ENCODE measurements at places on chromosomes 16 and 17.

GRCh38 chr17:58556833-58557250 lies 42.4 kb upstream of the MTMR4 start:
- no peak for DNase-seq

- DNase-seq, result no peak
These were observed 209.4 kb downstream of the KATNIP start for GRCh38 chr16:27759301-27759871.

GRCh38 chr16:11295672-11296071 lies 14.5 kb upstream of the PRM1 start:
- DNase-seq, result no peak

DNA sequence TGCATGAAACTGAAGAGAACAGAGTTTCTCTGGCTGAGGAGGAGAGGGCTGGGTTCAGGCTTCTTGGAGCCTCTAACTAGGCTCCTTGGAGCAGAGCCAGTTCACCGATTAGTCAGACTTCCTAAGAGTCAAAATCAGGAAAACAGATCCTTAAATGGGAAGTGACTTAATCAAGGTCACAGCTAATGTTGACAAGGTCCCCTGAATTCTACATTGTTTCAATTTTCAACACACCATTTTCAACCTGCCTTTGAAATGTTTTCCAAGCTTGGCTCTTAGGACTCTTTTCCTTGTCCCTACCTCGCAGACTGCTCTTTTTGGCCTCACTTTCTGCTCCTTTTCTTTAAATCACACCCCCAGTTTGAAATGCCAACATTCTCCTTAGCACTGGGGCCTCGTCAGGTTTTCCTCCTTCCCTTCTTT lies 16.3 kb downstream of the MYL4 start:
- DNase-seq, result no peak

DNA sequence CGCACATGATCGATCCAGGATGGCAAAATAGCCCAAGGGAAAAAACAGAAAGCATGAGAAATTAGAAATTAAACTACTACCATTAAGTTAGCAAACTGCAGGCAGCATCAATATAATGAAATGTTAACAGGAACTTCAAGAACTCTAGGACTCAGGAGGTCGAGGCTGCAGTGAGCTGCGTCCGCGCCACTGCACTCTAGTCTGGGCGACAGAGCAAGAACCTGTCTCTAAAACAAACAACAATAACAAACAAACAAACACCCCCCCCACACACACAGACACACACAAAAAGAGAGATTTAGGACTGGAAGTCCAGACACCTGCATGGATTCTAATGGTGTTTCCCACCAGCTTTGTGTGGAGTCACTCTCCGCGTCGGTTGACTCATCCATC lies 525 bp upstream of the SEPHS2 start:
- no peak for DNase-seq

DNA sequence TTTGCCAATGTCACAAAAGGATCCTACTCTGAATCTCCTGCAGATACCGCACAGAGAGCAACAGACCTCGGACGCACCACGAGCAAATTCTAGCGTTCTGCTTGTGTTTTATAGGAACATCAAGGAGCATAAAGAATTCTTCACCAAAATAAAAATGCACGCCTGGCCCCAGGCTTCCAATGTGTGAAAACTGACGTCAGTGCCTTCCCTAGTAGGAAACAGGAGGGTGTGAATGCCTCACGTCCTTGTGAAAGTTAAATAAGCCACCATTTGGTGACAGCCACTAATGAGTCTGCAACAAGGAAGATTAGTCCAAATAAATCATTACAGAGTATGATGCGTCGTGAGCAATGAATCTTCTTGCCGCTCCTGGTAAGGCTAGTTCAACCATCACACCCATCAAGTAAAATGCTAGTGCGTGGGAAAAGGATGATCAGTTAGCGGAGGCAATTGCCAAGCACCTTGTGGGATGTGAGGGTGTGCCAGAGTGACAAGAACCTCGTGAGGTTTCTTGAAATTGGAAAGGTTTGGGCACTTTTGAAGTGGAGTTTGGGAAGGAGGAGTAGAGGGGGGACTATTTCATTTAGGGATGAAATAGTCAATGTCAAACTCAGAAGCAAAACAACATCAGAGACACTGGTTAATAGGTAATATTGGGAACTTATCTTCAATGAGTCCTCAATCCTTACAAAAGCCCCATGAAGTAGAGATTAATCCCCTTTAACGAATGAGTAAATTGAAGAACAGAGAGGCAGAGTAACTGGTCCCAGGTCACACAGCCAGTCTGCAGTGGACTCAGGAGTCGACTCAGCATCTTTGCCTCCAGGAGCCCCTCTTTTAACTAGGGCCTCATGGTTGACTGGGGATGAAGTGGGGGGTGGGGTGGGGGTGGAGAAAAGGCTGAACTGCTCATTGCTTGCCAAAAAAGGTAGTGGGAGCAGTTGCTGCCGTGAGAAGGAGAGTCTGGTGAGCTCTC lies 238.8 kb downstream of the SLC39A11 start:
- no peak for DNase-seq

DNA sequence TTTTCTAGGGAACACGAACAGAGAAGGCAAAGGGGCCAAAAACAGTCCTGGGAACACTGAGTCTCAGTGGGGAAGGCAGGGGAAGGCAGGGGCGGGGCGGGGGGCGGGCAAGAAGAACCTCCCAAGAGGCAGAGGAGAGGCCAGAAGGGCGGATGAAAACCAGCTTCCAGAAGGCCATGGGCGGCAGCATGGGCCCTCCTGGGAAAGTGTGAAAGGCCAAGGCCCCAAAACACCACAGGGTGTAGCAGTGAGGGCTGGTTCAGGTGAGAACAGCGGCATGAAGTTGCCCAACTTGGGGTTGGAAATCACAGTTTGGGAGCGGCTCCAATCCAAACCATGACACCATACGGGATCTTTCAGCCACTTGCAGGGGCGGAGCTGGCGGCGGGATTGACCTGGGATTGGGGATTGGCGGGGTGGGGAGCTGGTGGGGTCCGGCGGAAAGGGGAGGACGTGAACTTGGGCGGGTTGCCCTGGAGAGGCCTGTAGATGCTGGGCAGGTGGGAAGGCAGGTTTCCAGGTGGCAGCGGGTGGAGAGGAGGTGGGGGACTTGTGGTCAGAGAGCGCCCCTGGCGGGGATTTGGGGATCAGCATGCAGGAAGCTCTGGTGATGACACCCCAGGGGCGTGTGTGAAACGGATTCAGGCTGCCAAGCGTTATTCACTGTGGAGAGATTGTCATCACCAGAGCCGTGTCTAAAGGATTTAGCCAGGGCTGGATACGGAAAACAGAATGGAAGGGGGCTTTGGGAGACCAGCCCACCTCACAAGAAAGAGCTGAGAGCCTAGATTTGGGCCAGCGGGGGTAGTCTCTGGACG lies 80.9 kb downstream of the ARHGAP23 start:
- DNase-seq, result peak; percentile 97

- DNase-seq, result no peak
These were observed 210.4 kb downstream of the GSG1L start for GRCh38 chr16:27853101-27853500.

DNA sequence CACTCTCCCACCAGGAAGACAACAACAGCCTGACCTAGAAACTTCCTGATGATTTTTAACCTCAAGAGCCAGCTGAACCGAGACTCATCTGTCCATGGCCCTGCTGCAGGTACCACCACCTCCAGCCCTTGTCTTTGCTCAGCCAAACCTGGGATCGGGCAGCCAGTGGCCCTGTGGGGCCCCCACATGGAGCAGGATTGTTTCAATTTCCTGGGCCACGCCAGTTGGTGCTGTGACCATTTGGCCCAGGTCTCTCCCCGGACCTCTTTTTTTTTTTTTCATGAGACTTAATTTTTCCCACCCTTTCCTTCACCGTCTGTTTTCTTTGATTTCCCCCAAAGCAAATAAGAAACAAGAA lies 8.3 kb upstream of the HOXB2 start:
- no peak for DNase-seq

GRCh38 chr17:76683921-76684745 lies 26.6 kb downstream of the MXRA7 start:
- DNase-seq, result no peak

GRCh38 chr17:41998497-41998896 lies 18.7 kb downstream of the DNAJC7 start:
- no peak for DNase-seq

DNA sequence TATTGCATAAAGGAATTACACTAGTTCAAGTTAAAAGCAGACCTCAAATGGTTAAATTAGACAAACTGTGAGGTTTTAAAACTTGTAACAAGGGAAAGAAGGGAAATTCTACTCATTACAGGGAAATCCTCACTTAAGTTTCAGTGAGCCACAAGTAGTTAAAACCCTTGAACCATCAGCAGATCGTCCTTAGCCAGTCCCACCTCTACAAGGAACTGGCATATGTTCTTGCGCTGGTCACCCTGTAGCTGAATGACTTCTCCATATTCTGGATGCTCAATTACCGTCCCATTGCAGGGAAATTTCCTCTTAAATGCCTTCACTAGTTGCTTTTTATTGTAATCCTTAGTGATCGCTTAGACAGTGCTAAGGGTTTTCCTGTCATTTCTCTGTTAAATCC lies 5.5 kb downstream of the PRSS21 start:
- DNase-seq, result no peak

GRCh38 chr17:5200360-5200759 lies 8.7 kb upstream of the ZNF594 start:
- no peak for DNase-seq

DNA sequence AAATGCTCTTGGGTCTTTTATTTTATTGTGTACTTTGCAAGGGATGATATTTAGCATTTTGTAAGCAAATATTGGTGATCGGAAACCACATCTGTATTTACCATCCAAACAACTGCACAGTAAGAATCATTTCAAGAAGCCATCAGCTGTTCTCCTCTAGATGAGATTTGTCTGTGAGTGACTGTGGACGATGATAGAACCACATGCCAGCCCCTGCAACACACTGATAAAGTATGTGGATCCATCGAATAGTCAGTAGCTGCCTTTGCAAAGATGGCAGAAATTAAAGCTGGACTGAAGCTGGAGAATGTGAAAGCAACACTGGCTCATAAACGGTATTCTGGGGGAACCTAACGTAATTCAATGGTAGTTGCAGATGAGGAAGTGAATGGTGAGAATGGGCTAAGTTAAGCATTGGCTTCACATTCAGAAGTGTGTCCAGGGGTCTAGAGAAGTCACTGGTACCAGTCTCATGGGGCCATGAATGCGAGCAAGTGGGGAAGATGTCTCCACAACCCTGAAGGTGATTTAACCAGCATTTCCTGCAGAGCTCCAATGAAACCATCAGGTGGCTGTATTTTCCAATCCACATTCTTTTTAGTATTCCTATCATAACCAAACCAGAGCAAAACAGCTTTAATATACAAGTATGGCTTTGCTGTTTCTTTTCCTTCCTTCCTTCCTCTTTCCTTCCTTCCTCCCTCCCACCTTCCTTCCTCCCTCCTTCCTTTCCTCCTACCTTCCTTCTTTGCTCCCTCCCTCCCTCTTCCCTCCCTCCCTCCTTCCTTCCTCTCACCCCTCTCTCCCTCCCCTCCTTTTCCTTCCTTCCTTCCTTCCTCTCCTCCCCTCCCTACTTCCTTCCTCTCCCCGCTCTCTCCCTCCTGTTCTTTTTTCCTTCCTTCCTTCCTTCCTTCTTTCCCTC lies 169.4 kb downstream of the ABCA8 start:
- DNase-seq, result no peak

- no peak for DNase-seq
These were observed 6.5 kb downstream of the EIF1 start for GRCh38 chr17:41695134-41695661.

DNA sequence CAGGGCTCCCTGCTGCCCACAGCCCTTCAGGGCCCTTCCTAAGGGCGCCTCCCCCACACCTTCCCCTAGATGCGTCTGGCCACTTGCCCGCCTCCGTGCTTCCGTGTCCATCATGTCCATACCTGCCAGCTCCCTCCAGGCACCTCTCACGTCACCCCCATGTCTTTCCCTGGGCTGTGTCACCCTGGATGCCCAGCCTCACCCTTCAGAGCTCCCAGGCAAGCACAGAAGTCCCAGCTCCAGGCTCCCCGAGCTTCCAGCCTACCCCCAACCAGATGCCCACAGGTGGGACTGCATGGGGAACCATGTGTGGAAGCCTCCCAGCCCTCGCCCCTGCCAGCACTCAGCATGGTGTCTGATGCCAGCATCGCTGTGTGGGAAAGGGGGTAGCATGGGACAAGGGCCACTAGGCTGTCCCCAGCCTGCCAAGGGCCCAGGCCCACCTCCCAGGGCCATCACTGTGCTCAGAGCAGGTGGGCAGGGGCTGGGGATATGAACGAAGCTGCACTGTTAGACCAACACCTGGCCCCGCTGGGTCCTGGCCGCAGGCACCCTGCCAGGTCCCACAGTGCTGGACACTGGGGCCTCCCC lies 1.9 kb upstream of the AXIN1 start:
- no peak for DNase-seq

DNA sequence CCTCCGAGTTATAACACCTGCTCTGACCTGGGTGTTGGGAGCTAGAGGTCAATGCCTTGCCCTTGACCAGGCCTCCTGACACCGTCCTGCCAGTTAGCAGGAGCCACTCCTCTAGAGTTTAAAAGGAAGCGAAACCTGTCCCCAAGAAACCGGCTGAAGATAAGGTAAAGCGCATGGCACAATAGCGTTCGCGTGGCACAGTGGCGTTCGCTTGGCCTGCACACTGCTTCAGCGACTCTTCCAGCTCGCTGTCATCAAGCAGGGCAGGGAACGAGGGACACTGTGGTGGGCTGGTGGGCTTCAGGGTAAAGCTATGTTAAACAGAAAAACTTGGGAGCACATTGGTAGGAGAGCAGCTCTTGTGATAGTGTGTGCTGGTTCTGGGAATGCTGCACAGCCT lies 28.2 kb upstream of the ETV4 start:
- no peak for DNase-seq

- DNase-seq, result no peak
These were observed 22.5 kb downstream of the ATPAF2 start for GRCh38 chr17:18016426-18016825.

GRCh38 chr17:32258383-32259140 lies 7.1 kb upstream of the RHBDL3 start:
- no peak for DNase-seq

- DNase-seq, result no peak
These were observed 22.4 kb downstream of the NXPH3 start for GRCh38 chr17:49597928-49598655.

- DNase-seq, result no peak
These were observed 431 bp downstream of the TEKT3 start for GRCh38 chr17:15340966-15341365.

DNA sequence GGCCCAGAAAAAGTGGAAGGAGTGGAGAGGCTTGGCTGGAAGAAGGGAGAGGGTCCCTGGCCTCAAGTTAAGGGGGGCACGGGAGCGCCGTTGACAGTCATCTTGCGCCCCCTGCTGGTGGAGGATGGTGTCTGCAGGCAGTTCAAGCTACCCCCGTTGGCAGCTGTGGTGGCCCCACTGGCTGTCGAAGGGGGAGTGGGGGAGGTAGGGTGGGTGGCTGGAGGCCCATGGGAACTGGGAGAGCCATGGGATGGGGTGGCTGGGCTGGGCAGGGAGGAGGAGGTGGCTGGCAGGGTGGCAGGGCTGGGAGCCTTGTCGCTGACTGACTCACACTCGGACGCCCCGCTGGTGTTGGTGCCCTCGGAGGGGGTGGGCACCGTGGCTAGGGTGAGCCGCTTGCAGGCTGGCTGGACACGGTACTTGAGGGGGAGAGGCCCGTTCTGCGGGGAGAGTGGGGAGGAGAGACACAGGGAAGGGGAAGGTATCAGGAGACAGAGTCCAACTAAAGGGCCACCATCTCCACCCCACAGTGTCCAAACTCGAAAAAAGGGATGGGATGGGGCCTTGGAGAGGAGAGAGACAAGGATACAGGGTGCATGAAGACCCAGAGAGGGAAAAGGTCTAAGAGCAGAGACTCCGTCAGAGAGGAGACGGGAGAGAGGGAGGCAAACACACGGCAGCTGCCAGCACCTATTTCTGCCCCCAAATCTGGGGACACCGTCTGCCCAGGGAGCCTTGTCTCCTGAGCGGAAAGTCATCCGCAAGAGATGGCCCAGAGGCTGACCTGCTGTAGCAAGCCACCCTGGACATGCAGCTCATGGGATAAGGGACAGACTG lies 5.2 kb downstream of the CISD3 start:
- DNase-seq, result peak; percentile 90
